ENCODE measurements at places on chromosomes 13 and 19. TPM values are rescaled to one million over a fixed set of nuclear protein-coding genes. Genes with fewer than 3 reads are reported as not detected.
A peak's percentile ranks its signal among the peaks of the same experiment; 100 is the strongest.

- no peak for DNase-seq
Measured at GRCh38 chr13:97631158-97631557, 197.2 kb downstream of the RAP2A start.

DNA sequence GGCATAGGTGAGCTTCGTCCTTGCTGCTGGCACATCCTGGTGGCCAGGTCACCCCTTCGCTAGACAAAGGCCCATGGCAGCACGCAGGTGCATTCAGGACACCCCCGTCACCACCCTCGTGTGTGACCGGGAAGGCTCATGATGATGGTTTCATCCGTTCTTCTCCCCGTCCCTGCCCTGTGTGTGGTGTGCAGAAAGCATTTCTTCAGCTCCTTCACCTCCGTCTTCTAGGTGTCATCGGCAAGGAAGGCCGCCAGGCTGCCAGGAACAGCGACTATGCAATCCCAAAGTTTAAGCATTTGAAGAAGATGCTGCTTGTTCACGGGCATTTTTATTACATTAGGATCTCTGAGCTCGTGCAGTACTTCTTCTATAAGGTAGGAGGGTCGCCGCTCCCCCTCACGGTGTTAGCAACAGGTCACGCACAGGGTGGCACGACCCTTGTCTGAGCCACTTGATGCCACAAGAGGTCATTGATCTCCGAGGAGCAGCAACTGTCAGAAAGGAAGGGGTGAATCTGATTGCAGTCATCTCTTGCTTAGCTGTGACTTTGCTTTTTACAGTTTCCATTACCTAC, 111.0 kb upstream of the MCF2L start:
- no peak for DNase-seq

Gene RNF113B
- not detected for total RNA-seq

DNA sequence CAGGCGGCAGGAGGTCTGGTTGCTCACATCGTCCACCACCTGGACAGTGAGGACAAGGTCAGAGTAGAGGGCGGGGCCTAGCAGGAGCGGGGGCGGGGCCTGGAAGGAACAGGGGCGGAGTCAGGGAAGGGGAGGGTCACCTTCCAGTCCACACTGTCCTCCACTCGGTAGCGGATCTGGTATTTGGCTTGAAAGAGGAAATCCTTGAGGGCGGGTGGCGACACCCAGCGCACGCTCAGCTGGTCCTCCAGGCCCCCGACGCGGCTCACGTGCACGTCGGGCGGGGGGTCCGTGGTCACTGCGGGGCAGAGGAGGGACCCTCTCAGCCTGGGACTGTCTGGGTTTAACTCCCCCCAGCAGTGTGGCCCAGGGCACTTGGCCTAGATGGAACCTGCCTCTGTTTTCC, 8.2 kb downstream of the REX1BD start:
- DNase-seq, result peak; percentile 60

Gene FAM174C
- 12.5 TPM for total RNA-seq

Gene IQCN
- 0.76 TPM for total RNA-seq

Gene ADGRE3
- total RNA-seq, result 0.15 TPM

- DNase-seq, result no peak
Measured at GRCh38 chr13:96992633-96993032, 1.6 kb downstream of the OXGR1 start.

DNA sequence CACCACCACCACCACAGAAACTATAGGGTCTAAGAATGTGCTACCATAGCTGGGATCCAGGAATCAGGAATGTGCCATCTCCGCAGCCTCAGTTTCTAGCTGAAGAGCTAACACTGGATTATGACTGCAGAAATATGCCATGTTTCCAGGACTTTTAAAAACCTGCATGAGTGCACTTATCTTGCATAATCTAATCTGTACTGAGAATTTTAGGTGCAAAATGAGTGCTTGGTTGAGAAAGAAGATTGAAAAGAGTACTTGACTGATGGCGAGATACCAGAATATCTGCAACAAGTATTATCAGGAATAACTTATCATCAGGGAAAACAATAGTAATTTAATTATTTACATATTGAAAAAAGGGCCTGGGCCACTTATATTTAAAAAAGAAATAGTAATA, 97.2 kb upstream of the FAM216B start:
- no peak for DNase-seq

- DNase-seq, result no peak
Measured at GRCh38 chr13:76837801-76838200, 48.4 kb downstream of the KCTD12 start.

Gene LIN7B
- 18.2 TPM for total RNA-seq

GRCh38 chr19:55071129-55071502, 4.6 kb upstream of the EPS8L1 start:
- no peak for DNase-seq

DNA sequence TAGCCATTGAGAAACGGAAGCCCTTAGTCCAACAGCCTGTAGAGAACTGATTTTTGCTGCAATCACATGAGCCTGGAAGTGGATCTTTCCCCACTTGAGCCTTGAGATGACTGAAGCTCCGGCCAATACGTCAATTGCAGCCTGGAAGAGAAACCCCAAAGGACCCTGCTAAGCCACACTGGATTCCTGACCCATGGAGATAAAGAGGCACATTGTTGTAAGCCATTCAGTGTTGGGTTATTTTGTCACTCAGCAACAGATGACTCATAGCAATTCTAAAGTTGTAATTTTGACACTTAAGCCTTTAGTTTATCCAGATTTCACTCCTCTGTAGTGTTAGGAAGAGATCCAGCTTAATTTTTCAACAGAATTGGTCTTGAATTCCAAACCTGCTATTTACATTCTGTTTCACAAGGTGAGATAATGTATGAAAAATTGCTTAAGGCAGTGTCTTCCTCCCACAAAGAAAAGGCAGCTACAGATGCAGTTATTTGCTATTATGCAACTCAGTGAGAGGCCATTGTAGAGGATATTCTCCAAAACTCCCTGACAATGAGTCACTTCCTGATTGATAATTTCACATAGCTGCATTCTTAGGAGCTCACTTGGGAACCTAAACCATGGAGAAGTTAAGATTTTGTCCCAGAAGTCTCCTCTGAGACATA, 59.4 kb upstream of the TSHZ3 start:
- DNase-seq, result peak; percentile 29

Gene KLK12
- not detected for total RNA-seq

- DNase-seq, result no peak
Measured at GRCh38 chr19:3142292-3142670, 6.4 kb downstream of the GNA15 start.

DNA sequence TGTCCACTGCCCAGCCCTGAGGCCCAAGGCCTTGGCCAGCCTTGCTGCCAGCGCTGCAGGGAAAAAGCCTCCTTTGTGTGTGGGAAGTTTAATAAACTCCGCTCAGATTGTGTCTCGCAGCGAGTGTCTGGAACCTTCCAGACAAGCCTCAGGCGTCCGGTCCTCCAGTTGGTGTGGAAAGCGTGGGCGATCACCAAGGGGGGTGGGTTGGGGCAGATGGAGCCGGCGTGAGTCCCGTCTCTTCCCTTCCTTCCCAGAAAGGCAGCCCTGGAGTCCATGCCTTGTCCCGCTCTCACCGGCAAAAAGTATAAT, 4.6 kb downstream of the STK11 start:
- DNase-seq, result no peak

- no peak for DNase-seq
Measured at GRCh38 chr13:52862358-52863206, 14.1 kb upstream of the PCDH8 start.

GRCh38 chr13:99469041-99469440, 32.2 kb upstream of the TM9SF2 start:
- DNase-seq, result no peak

DNA sequence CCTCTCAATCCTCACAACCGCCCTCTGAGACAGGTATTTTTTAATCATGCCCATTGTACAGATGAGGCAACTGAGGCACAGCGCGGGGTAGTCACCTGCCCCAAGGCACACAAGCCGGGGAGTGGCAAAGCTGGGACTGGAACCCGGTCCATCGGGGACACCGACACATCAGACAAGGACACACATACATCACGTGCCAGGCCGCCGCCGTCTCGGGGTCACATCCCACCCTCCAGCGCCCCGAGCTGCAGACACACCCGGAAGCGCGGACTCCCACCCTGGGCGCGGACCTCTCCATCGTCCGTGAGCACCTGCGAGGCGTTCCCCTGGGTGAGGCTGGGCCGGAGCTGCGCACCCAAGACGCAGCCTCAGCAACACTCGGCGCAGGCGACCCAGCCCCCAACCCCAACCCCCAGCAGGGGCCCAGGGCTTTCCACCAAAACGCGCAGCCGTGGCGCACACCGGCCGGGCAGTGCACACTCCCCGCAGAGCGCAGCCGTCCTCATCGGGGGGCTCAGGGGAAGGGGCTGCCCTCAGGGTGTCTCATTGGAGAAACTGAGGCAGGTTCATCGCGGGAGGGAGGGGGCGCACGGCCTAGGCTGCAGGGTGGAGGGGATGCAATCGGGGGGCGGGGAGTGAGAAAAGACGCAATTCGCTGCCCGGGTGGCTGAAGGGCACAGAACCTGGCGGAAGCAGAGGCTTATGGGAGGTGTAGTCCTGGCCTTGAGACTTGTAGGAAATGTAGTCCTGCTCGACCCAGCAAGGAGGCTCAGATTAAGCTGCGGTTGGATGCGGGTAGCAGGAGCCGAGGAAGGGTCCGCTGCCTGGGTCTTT, 1.9 kb upstream of the LMTK3 start:
- DNase-seq, result peak; percentile 47

GRCh38 chr13:93411186-93411680, 184.6 kb downstream of the GPC6 start:
- no peak for DNase-seq

DNA sequence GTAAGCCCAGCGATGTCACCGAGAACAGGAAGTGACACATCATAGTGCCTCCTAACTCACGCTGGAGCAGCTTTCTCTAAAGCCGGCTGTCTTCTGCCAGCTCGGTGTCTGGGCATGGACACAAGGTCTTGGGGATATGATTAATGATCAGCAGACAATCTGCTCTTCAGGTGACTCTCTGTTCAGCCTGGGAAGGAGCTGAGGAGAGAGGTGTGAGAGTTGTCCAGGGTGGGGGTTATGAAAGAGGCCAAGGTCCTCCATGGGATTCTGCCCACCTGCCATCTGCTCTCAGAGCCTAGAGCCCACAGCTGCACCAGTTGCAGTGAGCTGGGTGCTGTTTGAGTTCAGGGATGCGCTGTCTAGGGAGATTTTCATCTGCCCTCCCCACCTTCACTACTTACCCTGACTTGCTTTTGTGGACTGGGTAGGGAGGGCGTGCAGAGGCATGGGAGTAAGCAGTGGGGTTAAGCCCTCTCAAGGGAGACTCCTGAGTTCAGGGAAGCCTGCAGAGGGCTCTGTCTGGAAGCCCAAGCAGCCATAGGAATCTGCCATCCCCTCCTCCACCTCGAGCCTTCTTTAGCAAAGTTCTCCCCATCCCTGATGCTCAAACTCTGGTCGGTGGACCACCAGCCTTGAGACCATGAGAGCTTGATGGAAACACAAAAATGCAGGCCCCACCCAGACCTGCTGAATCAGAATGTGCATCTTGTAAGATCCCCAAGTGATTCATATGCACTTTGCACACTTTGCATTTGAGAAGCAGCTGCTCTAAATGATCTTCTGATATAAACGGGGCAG, 539.7 kb downstream of the RFC3 start:
- DNase-seq, result no peak

- DNase-seq, result peak; percentile 14
Measured at GRCh38 chr13:41960211-41960636, 685 bp downstream of the VWA8 start.

DNA sequence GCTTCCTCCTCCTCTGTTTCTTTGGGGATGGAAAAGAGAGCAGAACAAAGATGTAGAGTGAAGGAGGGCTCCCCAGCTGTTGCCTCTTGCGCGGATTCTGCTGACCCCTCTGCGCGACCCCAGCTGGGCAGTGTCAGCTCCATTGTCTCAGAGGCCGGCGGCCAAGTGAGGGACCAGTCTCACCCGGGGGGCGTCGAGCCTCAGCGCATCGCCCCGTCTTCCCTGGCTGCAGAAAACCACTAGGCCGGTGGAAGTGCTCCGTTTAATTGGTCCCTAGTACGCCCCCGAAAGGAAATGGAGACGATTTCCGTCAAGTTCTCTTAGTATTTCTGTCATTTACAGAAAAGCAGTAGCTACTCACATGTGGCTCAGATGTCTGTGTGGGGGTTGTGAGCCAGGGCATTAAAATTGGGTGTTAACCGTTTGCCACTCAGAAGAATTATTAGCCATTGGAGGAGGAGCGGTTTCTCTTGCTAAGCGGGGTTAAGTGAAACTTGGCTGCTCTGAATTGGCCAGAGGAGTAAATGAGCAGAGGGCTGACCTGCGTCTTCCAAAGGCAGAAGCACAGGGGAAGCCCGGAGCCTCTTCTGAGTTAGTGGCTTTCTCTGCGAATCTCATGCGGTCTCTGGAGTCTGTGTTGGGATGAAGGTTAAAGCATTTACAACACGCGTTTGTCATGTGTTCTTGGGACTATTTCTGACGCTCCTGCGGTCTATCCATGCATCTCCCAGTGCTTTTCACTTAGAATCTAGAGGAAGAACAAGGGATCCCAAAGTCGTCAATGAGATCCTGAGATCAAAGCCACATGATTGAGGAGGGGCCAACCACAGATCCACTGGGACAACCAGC, 132.8 kb upstream of the MYO16 start:
- no peak for DNase-seq

GRCh38 chr13:101930331-101930730, 471.5 kb downstream of the FGF14 start:
- no peak for DNase-seq

Gene CYSLTR2
- 7.7 TPM for total RNA-seq

DNA sequence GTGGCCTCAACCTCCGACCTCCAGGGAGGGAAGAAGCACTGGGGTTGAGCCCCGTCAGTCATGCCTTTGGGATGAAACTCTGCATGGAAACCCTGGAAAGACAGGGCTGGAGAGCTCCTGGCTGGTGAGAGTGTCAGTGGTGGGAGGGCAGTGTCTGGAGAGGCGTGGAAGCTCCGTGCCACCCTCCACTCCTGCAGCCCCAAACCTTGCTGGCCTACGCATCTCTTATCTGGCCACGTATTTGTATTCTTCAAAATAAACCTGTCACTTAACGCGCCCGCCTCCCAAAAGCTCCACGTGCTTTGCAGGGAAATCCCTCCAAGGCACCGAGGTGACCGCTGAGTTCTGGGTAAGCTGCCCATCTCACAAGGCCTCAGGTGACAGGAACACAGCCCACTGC, 84.3 kb downstream of the TEX29 start:
- DNase-seq, result no peak

Gene CCDC122
- 16.0 TPM for total RNA-seq

DNA sequence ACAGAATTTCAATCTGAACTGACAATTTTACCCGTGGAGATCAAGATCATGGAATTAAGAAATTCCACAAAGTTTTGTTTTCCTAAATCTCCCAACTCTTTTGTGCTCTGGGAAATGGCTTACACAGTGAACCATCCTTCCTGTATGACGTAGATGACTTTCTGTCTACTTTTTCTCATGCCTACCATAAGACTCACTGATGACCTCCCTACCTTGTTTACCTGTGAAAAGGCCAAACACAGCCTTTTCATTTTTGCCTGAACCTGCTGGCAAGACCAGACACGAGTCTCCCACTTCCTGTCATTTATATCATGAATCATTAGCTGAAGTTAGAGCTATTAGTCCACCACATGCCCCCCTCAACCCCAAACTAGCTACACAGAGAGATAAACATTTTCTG, 4.6 kb upstream of the KBTBD6 start:
- DNase-seq, result no peak

Gene GNA15
- total RNA-seq, result 8.9 TPM

- no peak for DNase-seq
Measured at GRCh38 chr13:43156916-43157315, 133.5 kb downstream of the DNAJC15 start.

- no peak for DNase-seq
Measured at GRCh38 chr13:98677398-98677797, 75.1 kb downstream of the SLC15A1 start.
